ENCODE measurements at places on chromosomes 5 and 9.
A peak's percentile ranks its signal among the peaks of the same experiment; 100 is the strongest.

- peak; percentile 74 for DNase-seq
Measured at GRCh38 chr9:35736201-35736633, 3.8 kb downstream of the CREB3 start.

DNA sequence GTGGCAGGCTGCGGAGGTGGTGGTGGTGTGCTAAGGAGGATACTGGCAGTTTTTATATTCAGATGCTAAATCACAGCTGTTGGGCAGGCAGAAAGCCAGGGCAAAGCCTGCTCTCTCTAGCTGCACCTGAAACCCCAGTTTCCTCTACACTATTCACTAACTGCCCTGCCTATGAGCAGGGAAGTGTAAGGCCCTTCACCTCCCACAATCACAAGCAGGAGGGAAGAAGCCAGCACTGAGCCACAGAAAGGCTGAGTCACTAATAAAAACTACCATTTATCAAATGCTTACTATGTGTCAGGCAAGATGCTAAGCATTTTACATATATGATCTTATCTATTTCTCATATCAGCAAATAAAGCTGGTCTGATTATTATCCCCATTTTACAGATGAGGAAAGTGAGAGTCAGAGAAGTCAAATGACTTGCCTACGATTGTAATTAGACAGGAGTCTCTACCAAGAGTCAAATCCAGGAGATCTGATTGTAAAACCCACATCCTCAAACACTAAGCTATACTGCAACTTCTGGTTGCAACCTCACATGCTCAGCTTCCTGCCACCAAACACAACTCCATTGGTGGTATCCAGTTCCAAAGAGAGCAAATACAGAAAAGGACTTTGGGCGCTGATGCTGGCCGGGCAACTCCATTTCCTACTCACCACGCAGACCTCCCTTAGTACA is 17.7 kb upstream of the IL6ST start:
- peak; percentile 92 for DNase-seq

- DNase-seq = no peak
Measured at GRCh38 chr9:131144201-131144600, 18.8 kb downstream of the NUP214 start.

DNA sequence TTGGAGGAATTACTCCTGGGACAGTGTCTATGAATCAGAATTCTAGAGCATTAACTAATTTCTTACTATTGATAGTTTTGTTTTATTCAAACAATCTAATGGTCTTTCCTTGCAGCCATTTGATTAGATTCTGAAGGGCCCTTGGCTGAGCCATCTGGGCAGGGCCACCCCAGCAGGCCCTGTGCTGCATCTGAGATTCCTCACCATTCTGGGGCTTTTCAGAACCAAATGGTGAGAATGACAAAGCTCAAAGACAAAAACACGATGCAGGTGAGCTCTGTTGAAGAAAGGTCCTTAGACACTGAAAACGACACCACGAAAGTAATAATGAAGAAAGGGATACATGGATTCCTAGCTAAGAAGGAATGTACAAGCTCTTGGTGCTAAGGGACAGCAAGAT is 321.0 kb upstream of the IRX4 start:
- DNase-seq = no peak

- no peak for DNase-seq
Measured at GRCh38 chr5:140303966-140304365, 1.1 kb upstream of the PFDN1 start.

- DNase-seq = no peak
Measured at GRCh38 chr9:38016375-38017135, 52.5 kb downstream of the SHB start.

DNA sequence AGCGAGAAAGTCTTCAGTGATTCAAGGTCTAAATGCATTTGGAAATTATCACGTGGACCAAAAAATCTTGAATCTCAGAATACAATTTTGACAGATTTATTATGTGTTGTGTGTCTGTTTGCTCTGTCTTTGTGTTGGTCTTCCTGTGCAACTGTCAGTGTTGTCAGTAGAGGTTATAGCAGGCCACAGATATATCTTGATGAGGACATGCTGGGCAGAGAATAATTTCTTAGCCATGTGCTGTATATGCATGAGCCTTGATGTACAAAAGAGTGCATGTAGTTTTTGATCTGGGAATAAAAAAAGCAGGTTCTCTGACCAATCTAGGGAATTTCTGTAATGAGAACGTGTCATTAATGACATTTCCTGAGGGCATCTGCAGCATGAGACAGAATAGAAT is 57.6 kb downstream of the ZSWIM6 start:
- no peak for DNase-seq

GRCh38 chr9:114779352-114779845 is 26.4 kb downstream of the TNFSF15 start:
- DNase-seq = no peak

DNA sequence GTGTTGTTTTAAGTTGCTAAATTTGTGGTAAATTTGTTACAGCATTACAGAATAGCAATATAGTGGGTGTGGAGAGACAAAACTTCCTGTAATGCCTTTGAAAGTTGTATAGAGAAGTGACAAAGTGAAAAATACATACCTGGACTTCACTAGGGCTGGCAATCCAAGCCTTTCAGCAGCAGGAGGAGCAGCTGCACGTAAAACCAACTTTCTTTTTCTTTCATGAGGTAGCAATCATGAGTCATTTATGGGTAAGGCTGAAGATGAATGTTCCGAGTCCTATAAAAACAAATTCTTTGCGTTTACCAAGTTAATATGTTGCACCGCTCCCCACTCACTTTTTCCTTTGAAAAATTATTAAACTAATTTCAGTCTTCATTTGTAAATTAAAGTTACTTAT is 1138.2 kb downstream of the TAF11L14 start:
- peak; percentile 4 for DNase-seq

- peak; percentile 5 for DNase-seq
Measured at GRCh38 chr5:13278148-13278547, 666.3 kb downstream of the DNAH5 start.

- peak; percentile 29 for DNase-seq
Measured at GRCh38 chr5:173891308-173892116, 3.4 kb downstream of the CPEB4 start.

- no peak for DNase-seq
Measured at GRCh38 chr5:143345671-143346440, 57.6 kb downstream of the NR3C1 start.

- no peak for DNase-seq
Measured at GRCh38 chr5:53642061-53642460, 81.6 kb downstream of the NDUFS4 start.

GRCh38 chr5:109143031-109143430 is 266.7 kb downstream of the PJA2 start:
- no peak for DNase-seq

GRCh38 chr9:90290716-90291485 is 351.7 kb downstream of the DIRAS2 start:
- no peak for DNase-seq

- DNase-seq = no peak
Measured at GRCh38 chr5:6427694-6428093, 21.0 kb upstream of the UBE2QL1 start.

DNA sequence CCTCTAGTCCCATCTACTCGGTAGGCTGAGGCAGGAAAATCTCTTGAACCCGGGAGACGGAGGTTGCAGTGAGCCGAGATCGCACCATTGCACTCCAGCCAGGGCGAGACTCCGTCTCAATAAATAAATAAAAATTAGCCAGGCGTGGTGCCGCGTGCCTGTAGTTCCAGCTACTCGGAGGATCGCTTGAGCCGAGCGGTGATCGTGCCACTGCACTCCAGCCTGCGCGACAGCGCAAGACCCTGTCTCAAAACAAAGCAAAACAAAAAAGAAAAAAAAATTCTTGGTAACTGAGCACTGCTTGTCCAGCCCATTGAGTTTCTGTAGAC is 710 bp upstream of the WDR55 start:
- DNase-seq = no peak

DNA sequence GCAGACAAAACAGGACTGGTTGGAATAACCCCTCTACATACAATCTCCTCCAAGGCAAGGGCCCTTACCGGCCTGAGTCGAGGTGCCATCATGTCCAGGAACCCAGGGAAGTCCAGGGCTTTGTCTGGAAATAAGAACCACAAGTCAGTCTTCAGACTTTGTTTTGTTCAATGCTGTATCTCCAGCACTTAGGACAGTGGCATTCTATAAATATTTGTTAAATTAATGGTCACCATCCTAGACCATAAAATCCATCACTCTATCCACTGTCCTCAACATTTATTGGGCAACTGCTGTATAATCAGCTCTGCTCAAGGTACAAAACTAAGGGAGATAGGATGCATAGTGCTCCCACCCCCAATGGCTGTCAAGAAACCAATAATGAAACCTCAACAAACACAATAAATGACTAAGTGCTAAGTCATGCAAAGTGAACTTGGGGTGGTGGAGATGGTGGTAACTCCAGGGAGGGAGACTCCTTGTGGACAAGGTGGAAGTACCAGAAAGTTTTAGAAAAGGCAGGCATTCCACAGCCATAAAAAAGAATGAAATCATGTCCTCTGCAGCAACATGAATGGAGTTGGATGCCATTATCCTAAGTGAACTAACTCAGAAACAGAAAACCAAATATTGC is 5.0 kb downstream of the RELL2 start:
- DNase-seq = no peak

DNA sequence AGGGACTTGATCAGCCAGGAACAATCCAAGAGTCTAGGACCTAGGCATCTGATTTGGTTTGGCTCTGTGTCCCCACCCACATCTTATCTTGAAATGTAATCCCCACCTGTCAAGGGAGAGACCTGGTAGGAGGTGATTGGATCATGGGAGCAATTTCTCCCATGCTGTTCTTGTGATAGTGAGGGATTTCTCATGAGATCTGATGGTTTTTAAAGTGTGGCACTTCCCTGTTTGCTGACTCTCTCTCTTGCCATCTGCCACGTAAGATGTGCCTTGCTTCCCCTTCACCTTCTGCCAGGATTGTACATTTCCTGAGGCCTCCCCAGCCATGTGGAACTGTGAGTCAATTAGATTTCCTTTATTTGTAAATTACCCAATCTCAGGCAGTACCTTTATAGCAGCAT is 201.7 kb upstream of the ACTBL2 start:
- no peak for DNase-seq

DNA sequence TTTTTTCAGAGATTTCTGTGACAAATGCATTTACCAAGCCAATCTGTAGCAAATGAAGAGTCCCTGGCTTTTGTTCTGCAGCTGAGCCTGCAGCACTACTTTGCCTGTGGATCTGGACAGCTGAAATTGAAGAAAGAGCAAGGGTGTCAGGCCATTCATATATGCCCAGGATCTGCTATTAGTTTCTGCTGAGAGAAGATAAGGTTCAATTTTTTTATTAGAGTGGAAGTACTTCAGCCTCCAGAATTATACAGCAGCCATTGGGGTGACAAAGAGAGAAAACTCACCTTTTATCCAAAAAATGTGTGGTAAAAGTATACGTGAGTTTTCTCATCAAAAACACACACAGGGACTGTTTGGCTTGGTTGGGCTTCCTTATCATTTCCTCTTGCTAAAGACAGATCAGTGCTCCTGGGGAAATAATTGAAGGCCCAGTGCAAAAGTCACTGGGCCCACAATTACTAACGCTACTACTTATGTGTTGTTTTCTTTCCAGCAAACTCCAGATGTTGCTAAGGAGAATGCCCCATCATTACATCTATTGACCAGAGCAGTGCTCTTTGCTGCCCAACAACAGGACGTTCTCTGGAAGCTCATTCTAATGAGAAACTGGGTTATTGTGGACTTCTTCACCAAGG is 138.6 kb downstream of the CEMIP2 start:
- no peak for DNase-seq

GRCh38 chr9:34272101-34272541 is 56.9 kb downstream of the KIF24 start:
- no peak for DNase-seq

- no peak for DNase-seq
Measured at GRCh38 chr9:21904776-21905175, 89.4 kb downstream of the CDKN2A start.

GRCh38 chr5:175347027-175347426 is 97.0 kb downstream of the DRD1 start:
- no peak for DNase-seq

DNA sequence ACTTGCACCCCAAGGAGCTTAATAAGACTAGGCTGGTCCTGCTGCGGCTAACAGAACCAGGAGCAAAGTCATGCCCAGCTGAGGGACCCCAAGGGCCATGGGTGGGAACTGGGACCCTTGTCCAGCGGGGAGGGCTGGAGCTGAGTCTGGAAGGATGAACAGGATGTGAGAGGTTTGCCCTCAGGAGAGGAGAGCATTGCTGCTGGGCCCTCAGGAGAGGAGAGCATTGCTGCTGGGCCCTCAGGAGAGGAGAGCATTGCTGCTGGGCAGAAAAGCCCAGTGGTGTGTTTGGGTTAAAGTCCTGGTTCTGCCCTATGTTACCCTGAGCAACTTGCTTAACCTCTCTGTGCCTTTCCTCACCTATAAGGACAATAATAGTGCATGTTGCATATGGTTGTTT is 125.8 kb downstream of the MACROH2A1 start:
- no peak for DNase-seq

GRCh38 chr5:62828742-62829603 is 250.4 kb downstream of the LRRC70 start:
- no peak for DNase-seq

DNA sequence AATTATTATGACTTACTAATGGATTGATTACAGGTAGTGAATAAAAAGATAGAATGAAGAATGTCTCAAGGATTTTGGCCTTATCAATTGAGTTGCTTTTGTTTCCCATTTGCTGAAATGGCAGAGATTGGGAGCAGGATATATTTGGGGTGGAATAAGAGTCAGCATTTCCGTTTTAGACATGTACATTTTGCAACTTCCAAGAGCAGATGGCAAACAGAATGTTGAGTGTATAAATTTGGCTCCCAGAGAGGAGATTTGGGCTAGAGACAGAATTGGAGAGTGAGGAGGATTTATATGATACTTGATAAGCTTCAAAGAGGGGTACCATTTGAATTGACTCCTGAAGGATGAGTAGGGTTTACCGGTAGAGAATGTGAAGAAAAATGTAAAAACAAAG is 437.9 kb upstream of the PAPPA start:
- DNase-seq = no peak

DNA sequence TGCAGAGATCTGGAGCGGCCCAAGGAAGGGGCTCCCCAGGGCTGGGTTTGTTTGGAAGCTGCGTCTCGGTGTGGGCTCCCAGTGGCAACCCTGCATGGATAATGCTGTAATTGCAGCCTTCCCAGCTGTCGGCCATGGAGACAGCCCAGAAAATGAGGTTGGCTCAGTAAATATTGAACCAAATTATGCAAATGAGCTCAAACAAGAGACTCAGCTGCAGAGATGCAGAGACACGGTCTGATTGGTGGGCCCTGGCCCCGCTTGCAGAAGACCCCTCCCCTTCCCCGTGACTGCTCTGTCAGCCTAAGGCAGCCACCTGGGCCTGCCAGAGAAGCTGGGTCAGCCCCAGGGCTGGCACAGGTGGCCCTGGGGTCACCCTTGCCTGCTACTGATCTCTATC is 75.9 kb downstream of the RAD23B start:
- DNase-seq = no peak

GRCh38 chr9:78261403-78262001 is 25.6 kb downstream of the CEP78 start:
- peak; percentile 7 for DNase-seq

- DNase-seq = no peak
Measured at GRCh38 chr5:163809473-163809872, 304.1 kb downstream of the MAT2B start.
